ENCODE measurements at places on chromosomes 12 and 14. TPM values are rescaled to one million over a fixed set of nuclear protein-coding genes. Genes with fewer than 3 reads are reported as not detected.

The TPH2 gene
- not detected for total RNA-seq

DNA sequence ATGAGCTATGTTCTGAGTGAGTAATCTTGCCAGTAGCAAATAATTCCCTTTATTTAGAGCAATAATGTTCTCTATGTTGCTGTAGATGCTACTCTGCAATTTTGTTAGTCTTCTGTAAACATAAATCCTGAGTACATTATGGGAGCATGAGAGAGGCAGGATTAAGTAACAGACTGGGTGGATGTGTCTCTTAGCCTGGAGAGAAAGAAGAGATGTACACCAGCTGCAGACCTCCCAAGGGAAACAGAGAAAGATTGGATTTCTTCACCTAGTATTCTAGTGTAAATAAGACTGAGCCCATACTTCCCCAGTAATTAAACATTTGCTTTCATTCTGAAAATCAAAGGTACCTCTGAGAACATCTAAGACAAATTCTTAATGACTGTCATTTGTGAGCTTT, 564.0 kb downstream of the TRHDE start:
- H3K27me3 ChIP-seq: no peaks in the 10 kb centered on the region
- no peak overlapping the region for H3K27ac ChIP-seq
- no peak for DNase-seq
- no peaks in the 10 kb centered on the region for H3K36me3 ChIP-seq
- H3K4me1 ChIP-seq: no peaks in the 10 kb centered on the region

DNA sequence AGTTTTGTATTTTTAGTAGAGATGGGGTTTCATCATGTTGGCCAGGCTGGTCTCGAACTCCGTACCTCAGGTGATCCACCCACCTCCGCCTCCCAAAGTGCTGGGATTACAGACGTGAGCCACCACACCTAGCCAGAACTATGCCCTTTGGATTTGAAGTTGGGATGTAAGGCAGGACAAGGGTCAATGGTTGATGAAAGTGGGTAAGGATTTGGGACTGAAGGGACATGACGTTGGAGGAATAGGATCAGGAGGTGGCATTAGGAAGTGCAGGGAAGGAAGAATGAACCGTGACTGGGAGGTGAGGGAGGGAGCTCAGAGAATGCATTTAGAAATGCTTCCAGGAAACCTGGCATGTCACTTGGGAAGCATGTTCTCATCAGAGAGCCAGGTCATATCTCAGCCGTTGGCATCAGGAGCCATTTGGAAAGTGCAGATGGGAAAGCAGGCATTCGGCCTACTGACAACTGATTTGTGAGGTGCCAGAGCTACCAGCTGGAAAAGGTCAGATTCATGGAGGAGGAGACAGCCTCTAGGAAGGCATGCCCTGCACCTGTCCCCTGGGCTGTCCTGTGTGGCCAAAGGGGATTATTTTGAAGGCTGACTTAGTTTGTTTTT, 2.2 kb downstream of the CRADD start:
- no peak for DNase-seq
- peaks cover 14% of the 10 kb centered on the region for H3K36me3 ChIP-seq
- peak overlapping the region; percentile 3 for H3K27ac ChIP-seq
- H3K4me1 ChIP-seq: peaks cover 23% of the 10 kb centered on the region

The DAO gene
- not detected for total RNA-seq
